ENCODE measurements at places on chromosomes 2 and 18.

- DNase-seq, result no peak
Measured at GRCh38 chr18:21896732-21897336, 156.2 kb downstream of the MIB1 start.

- no peak for DNase-seq
Measured at GRCh38 chr18:57764995-57765394, 38.1 kb downstream of the ATP8B1 start.

DNA sequence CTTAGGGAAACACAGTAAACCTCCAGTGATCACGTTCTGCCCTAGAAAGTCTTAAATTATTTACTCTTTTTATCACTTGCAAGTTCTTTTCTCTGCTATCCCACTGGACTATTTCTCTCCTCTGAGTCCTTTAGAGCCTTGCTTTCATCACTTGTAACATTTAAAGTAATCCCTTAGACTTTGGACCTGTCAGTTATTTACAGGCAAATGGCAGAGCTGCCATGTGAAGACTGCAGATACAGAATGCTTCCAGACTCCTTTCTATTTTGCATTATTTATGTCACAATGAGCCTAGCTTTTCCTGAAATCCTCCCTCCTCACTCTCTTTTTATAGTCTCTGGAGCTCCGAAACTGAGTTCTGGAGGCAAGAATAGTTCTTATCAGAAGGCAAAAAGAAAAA is 325.6 kb upstream of the TRIB2 start:
- DNase-seq, result no peak

DNA sequence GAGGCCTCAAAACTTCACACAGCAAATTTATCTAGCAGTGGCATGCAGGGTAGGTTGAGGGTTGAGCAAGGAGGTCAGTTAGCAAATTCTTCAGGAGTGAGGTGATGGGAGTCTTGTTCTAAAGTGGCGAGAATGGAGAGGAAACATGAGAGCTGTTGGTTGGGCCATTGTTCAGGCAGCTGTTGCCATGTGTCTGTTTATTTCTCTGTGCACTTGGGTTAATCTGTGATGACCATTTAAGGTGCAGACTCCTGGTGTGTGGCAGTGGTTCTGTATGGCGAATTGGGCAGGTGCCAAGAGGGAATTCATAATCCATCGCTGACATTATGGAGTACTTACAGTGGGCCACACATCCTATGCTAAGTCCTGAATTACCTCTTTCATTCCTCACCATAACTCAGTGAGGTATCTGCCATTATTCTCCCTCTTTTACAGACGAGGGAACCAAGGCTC is 30.4 kb downstream of the TMEM178A start:
- no peak for DNase-seq

GRCh38 chr2:180021850-180022249 is 14.8 kb upstream of the CWC22 start:
- DNase-seq, result peak; percentile 15

DNA sequence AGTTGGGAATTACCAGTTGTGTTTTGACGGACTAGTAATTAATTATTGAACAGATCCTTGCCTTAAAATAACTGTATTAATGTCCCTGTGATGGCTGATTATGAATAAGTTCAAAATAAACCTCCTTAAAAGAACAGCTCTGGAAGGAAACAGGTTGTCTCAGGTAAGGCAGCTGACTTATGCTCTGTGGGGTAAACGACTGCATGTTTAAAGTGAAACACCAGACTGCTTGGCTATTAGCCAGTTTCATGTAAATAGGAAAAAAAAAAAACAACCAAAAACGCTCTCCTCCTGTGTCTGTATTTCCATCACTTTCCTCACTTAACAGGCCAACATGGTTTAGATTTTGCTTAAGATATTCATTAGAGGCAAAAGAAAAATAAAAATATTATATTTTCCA is 243.6 kb downstream of the TMEM182 start:
- DNase-seq, result no peak

DNA sequence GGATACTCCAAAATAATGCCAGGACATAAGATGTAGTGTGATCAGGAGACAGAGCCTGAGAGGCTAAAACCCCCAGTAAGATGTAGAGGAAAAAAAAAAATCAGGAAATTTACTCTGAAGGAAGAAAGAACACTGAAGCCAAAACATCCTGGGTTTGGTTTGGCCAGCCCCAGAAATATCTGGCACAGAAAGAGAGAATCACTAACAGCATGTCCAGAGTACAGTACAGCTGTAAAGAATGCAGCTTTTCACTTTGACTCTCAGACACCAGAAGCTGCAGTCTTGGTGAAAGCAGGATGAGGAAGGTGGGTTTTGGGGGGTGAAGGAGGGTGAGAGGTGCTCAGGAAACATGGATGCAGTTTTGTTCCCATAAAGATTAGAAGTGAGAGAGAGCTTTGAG is 1577.7 kb upstream of the ACVR2A start:
- no peak for DNase-seq

GRCh38 chr2:221549143-221549542 is 23.0 kb downstream of the EPHA4 start:
- no peak for DNase-seq

Measured in NB4 (cell line).